Fibroblast of skin of right biceps (primary cell): ENCODE measurements at places on chromosomes 4 and X.

- no peak for DNase-seq
Observed at GRCh38 chrX:8980756-8981155, 53.2 kb downstream of the FAM9B start.

- DNase-seq = no peak
Observed at GRCh38 chrX:122501652-122502051, 682.4 kb upstream of the GRIA3 start.

- DNase-seq = peak; percentile 42
Observed at GRCh38 chr4:24753519-24753918, 41.9 kb upstream of the SOD3 start.

DNA sequence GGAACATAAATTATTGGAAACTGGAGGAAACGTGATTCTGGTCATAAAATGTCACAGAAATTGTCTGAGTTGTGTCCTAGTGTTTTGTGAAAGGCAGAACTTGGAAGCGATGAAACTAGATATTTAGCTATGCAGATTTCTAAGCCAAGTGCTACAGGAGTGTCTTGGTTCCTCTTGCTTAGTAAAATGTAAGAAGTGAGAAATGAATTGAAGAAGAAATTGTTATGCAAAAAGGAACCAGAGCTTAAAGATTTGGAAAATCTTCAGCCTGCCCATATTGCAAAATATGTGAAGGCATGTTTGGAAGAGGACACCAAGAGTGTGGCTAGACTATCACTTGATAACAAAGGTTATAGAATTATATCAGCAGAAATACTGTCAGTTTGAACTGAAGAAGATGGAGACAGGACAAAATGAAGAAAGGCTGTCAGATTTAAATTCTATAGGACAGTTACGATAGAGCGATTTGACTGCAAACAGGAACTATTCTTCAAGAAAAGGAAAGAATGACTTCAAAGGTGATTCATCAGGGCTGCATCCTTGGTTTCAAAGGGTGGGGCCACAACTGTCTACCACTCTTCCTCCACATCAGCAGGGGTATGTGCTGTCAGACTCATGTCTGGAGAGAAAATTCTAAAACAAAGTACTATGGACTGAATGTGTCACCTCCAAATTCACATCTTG lies 9.4 kb upstream of the CDS1 start:
- DNase-seq = peak; percentile 17

- DNase-seq = no peak
Observed at GRCh38 chr4:80374180-80374579, 38.6 kb downstream of the CFAP299 start.

DNA sequence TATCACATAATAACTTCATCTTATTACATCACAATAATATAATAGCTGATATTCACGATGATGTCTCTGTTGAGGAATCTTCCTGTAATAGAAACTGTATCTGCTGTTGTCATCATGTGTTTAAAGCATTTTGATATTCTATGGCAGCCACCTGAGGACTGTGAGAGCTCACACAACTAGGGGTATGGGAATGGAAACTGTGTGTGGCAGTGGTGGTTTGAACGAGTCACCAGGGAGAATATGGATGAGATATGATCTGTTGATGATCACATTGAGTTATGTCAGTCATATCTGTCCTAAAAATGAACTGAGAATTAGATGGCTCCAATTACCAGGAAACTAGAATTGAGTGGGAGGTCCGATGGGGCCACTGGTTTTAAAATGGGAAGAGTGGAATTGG lies 169.6 kb downstream of the MID1IP1 start:
- no peak for DNase-seq

DNA sequence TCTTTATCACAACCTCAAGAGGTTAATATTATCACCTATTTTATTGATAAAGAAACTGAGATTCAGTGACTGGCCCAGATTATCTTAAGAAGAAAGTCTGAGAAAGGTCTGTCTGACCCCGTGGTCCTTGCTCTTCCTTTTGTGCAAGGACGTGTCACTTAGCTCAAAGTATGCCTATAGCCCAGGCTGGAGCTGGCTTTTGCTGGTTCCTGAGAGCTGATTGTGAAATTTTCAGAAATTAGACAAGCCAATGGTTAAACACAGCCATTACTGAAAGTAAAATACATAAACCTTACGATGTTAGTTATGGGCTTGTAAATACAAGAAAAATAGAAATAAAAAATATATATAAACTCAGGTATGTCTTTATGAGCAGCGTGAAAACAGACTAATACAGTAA lies 70.1 kb downstream of the CHRNA9 start:
- no peak for DNase-seq

DNA sequence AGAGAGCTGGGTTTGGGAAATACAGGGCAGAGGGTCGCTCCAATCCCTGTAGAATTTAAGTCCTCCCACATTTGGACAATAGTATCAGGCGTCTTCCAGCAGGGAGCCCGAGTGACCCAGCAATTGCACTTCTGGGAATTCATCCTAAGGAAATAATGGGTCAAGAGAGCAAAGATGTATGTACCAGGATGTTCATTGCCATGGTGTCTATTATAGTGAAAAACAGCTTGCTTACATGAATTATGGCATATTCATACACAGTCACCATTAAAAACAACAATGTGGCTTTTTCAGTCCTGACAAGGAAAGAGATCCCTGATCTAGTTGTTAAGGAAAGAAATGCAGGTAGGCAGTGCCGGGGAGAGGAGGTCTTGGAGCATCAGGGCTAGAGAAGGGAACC lies 167.7 kb downstream of the PJA1 start:
- DNase-seq = no peak

GRCh38 chr4:48778431-48779094 lies 1.5 kb downstream of the FRYL start:
- DNase-seq = peak; percentile 65

GRCh38 chr4:79611026-79611425 lies 203.0 kb upstream of the GK2 start:
- no peak for DNase-seq

DNA sequence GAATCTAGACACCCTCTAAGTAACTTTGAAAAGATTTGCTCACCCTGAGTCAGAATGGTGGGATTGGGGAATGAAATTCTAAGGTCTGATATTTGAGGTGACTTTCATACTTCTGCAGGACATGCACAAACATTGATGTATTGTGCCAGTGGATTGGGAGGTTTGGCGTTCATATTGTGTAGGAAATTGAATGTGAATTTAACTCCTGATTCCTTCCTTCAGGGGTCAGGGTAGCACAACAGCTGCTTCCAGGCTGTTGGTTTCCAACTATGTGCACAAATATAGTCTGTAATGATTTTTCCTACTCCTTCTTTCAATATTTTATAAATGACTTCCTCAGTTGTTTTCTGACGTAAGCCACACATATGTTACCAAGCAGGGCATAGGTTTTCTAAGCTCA lies 3.1 kb downstream of the IL1RAPL1 start:
- no peak for DNase-seq

GRCh38 chr4:174437749-174438148 lies 84.5 kb downstream of the HPGD start:
- DNase-seq = no peak

DNA sequence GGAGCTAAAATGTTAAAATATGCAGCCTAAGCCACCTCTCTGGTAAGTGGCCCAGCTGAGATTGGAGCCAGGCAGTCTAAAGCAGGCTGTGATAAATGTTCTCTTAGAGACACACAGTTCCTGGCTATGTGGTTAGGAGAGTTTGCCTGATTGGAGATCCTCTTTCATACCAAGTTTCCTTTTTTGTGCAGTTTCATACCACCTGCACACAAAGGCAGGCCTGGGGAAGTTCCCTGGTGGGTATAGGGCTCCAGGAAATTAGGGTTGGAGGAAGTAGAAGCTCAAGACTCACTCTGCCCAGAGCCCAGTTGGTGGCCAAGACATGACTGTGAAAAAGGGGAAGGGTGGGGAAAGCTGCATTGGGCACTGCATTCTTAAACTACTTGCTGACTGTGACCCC lies 16.9 kb downstream of the CYBB start:
- DNase-seq = no peak

DNA sequence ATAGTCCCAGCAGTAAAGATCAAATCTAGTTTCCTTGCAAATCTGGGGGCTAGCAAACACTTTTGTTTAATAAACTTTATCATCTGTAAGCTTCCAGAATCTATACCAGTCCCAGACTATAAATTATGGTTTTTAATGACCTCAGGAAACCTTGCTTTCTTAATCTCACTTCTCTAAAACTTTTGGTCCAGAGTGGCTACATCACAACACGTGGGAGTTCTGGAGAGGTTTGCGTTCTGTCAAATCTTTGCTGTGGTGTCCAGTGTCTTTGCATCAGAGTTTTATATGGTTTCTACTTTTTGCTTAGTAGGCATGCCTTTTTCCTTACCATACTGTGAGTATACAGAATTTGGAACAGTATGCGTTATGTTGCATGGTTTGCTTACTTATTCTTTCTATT lies 193.9 kb downstream of the ANK2 start:
- DNase-seq = no peak

GRCh38 chrX:25028726-25029125 lies 13.0 kb upstream of the ARX start:
- peak; percentile 22 for DNase-seq

GRCh38 chr4:149768477-149768876 lies 47.2 kb downstream of the IQCM start:
- no peak for DNase-seq
